ENCODE measurements at places on chromosomes 16 and 17.

GRCh38 chr17:14014657-14015056, 54.6 kb upstream of the COX10 start:
- no peaks in the 10 kb centered on the region for H3K36me3 ChIP-seq
- no peak for DNase-seq
- H3K27me3 ChIP-seq: no peaks in the 10 kb centered on the region
- no peak overlapping the region for H3K27ac ChIP-seq
- H3K4me3 ChIP-seq: no peak overlapping the region

GRCh38 chr17:12040478-12040877, 19.8 kb downstream of the MAP2K4 start:
- no peaks in the 10 kb centered on the region for H3K27me3 ChIP-seq
- H3K36me3 ChIP-seq: no peaks in the 10 kb centered on the region
- H3K4me1 ChIP-seq: no peaks in the 10 kb centered on the region
- H3K4me3 ChIP-seq: no peak overlapping the region
- no peak overlapping the region for H3K27ac ChIP-seq

GRCh38 chr16:76577003-76577402, 299.8 kb downstream of the CNTNAP4 start:
- no peak overlapping the region for H3K27ac ChIP-seq
- no peak for DNase-seq
- H3K36me3 ChIP-seq: no peaks in the 10 kb centered on the region
- H3K4me1 ChIP-seq: no peaks in the 10 kb centered on the region
- no peak overlapping the region for H3K4me3 ChIP-seq

- H3K36me3 ChIP-seq: no peaks in the 10 kb centered on the region
- H3K27me3 ChIP-seq: no peaks in the 10 kb centered on the region
- no peak overlapping the region for H3K4me3 ChIP-seq
Observed at GRCh38 chr17:61457226-61457983, 5.2 kb downstream of the TBX4 start.

GRCh38 chr16:8867216-8867931, 1.4 kb downstream of the CARHSP1 start:
- peaks cover 21% of the 10 kb centered on the region for H3K4me1 ChIP-seq
- H3K27me3 ChIP-seq: no peaks in the 10 kb centered on the region
- H3K4me3 ChIP-seq: peak overlapping the region; percentile 81
- peak overlapping the region; percentile 77 for H3K27ac ChIP-seq
- DNase-seq: peak; percentile 79

DNA sequence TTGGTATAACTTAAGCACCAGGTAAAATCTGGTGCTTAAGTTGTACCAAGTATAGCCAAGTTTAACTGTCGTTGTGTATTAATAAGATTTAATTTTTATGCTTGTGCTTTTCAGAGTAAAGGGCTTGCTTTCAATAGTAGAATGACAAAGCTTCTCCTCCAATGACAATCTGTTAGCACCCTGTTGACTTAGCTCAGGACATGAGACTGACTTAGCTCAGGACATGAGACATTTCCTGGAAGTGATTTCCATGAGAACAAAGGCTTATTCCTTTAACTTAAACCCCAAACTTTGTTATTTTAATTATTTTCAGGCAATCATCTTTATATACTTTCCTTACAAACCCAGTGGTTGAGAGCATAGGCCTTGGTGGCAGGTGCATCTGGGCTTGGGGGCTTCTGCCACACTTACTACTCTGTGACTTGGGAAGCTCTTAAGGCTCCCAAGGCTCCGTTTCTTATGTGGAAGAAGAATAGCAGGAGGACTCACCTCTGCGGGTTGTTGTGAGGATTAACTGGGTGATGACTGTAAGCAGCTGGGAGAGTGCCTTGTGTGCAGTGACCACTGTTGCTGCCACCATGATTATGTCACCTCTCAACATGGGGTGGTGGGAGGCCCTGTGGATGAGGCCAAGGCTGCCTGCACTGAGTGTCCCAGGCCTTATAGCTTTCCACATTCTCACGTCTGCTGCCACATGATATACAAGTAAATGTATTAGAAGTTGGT, 59.4 kb upstream of the CMIP start:
- no peak for DNase-seq
- no peaks in the 10 kb centered on the region for H3K36me3 ChIP-seq
- no peak overlapping the region for H3K4me3 ChIP-seq
- peaks cover 10% of the 10 kb centered on the region for H3K4me1 ChIP-seq

GRCh38 chr17:55440391-55440790, 18.8 kb upstream of the MMD start:
- H3K36me3 ChIP-seq: no peaks in the 10 kb centered on the region
- no peak overlapping the region for H3K27ac ChIP-seq
- H3K4me1 ChIP-seq: no peaks in the 10 kb centered on the region
- H3K27me3 ChIP-seq: no peaks in the 10 kb centered on the region
- no peak for DNase-seq
- no peak overlapping the region for H3K4me3 ChIP-seq

GRCh38 chr17:80833952-80834892, 157.4 kb upstream of the CHMP6 start:
- H3K36me3 ChIP-seq: no peaks in the 10 kb centered on the region
- peak; percentile 71 for DNase-seq
- peaks cover 5% of the 10 kb centered on the region for H3K4me1 ChIP-seq
- no peaks in the 10 kb centered on the region for H3K27me3 ChIP-seq
- peak overlapping the region; percentile 11 for H3K4me3 ChIP-seq
- H3K27ac ChIP-seq: peak overlapping the region; percentile 85

GRCh38 chr17:73231395-73231794, 30.3 kb downstream of the CPSF4L start:
- H3K27ac ChIP-seq: no peak overlapping the region
- peak; percentile 35 for DNase-seq
- H3K36me3 ChIP-seq: no peaks in the 10 kb centered on the region

DNA sequence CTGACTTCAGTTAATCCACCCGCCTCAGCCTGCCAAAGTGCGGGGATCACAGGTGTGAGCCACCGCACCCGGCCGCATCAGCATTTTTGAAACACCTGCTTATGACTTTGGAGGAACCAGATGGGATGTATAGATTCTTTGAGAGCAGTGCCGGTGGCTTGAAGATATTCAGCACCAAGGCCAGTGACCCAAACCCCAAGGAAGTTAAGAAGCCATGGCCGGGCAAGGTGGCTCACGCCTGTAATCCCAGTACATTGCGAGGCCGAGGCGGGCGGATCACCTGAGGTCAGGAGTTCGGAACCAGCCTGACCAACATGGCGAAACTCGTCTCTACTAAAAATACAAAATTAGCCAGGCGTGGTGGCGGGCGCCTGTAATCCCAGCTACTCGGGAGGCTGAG, 43.9 kb downstream of the TRARG1 start:
- DNase-seq: no peak
- no peaks in the 10 kb centered on the region for H3K4me1 ChIP-seq
- no peaks in the 10 kb centered on the region for H3K36me3 ChIP-seq
- no peak overlapping the region for H3K27ac ChIP-seq
- no peaks in the 10 kb centered on the region for H3K27me3 ChIP-seq

GRCh38 chr16:50747207-50747956, 5.5 kb downstream of the CYLD start:
- peaks cover 1% of the 10 kb centered on the region for H3K4me1 ChIP-seq
- H3K27me3 ChIP-seq: no peaks in the 10 kb centered on the region
- no peak for DNase-seq
- no peak overlapping the region for H3K27ac ChIP-seq
- no peaks in the 10 kb centered on the region for H3K36me3 ChIP-seq

GRCh38 chr16:58511933-58512815, 3.1 kb upstream of the SETD6 start:
- peaks cover 3% of the 10 kb centered on the region for H3K4me1 ChIP-seq
- no peaks in the 10 kb centered on the region for H3K36me3 ChIP-seq
- H3K27me3 ChIP-seq: no peaks in the 10 kb centered on the region
- H3K4me3 ChIP-seq: no peak overlapping the region
- H3K27ac ChIP-seq: no peak overlapping the region

DNA sequence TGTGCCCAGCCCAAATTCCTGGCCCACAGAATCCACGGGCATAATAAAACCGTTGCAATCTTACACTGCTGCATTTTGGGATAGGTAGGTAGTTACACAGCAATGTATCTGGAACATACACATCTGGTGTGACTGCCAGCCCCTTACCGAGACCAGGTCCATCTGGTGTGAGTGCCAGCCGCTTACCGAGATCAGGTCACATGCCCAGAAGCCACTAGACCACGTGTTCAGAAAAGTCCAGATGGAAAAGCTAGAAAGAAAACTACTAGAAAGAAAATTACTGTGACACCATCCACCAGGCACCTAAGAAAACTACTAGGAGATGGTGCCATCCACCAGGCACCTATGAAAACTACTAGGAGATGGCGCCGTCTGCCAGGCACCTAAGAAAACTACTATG, 19.4 kb downstream of the PIK3R5 start:
- H3K4me3 ChIP-seq: no peak overlapping the region
- H3K36me3 ChIP-seq: no peaks in the 10 kb centered on the region
- H3K4me1 ChIP-seq: no peaks in the 10 kb centered on the region
- H3K27ac ChIP-seq: no peak overlapping the region
- H3K27me3 ChIP-seq: no peaks in the 10 kb centered on the region

GRCh38 chr17:45846646-45847045, 2.0 kb downstream of the SPPL2C start:
- no peak overlapping the region for H3K4me3 ChIP-seq
- H3K27me3 ChIP-seq: no peaks in the 10 kb centered on the region
- no peak overlapping the region for H3K27ac ChIP-seq
- DNase-seq: no peak

DNA sequence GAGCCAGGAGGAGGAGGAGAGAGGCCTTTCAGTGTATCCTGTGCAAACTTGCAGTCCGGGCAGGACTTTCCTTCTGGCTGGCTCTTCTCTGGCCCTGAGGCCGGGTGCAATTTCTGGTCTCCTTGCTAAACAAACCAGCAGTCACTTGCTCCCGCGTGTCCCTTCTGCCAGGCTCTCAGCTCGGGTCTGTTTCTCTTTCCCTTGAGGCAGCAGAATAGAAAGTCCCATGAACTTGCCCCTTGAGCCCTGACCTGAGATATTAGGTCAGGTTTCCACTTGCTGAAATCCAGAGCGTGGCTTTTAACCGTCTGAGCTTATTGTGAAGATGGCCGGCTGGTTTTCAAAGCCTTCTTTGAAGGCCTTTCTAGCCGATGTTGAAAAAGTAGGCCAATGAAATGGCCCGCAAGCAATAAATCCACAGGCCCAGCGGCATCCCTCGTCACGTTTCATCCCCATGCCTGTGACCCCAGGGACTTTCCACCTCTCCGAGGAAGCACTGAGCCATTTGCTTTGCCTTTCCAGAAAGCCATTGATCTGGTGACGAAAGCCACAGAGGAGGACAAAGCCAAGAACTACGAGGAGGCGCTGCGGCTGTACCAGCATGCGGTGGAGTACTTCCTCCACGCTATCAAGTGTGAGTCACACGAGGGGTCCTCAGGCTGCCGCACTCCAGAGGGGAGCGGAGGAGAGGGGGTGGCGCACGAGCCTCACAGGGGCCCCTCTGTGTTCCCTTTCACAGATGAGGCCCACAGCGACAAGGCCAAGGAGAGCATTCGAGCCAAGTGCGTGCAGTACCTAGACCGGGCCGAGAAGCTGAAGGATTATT, 4.5 kb downstream of the VPS4A start:
- no peak for DNase-seq
- no peak overlapping the region for H3K4me3 ChIP-seq
- H3K27me3 ChIP-seq: no peaks in the 10 kb centered on the region
- H3K4me1 ChIP-seq: peaks cover 2% of the 10 kb centered on the region
- no peak overlapping the region for H3K27ac ChIP-seq

DNA sequence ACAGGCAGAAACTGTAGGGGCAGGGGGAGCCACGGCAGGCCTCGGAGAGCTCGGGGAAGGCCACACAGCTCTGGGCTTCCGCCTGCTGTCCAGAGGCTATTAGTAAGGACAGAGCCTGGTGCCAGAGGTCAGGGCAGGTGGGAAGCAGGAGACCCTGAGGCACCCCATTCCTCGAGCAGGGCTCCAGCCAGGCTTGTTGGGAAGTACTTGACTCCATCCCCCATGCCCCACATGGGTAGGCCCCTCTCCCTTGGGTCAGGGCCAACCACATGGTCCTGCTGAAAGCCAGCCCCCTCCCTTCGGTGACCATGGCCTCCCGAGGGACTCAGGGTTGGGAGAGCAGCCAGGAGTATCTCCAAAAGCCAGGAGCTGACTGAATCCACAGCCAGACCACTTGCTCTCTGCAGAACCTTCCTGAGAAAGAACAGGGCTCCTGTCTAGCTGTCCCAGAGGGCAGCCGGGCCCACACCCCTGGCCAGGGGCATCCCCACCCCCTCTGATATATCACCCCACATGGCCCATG, 17.4 kb upstream of the MPRIP start:
- no peaks in the 10 kb centered on the region for H3K27me3 ChIP-seq
- H3K4me1 ChIP-seq: no peaks in the 10 kb centered on the region
- H3K36me3 ChIP-seq: no peaks in the 10 kb centered on the region
- DNase-seq: peak; percentile 26
- no peak overlapping the region for H3K4me3 ChIP-seq
- no peak overlapping the region for H3K27ac ChIP-seq

DNA sequence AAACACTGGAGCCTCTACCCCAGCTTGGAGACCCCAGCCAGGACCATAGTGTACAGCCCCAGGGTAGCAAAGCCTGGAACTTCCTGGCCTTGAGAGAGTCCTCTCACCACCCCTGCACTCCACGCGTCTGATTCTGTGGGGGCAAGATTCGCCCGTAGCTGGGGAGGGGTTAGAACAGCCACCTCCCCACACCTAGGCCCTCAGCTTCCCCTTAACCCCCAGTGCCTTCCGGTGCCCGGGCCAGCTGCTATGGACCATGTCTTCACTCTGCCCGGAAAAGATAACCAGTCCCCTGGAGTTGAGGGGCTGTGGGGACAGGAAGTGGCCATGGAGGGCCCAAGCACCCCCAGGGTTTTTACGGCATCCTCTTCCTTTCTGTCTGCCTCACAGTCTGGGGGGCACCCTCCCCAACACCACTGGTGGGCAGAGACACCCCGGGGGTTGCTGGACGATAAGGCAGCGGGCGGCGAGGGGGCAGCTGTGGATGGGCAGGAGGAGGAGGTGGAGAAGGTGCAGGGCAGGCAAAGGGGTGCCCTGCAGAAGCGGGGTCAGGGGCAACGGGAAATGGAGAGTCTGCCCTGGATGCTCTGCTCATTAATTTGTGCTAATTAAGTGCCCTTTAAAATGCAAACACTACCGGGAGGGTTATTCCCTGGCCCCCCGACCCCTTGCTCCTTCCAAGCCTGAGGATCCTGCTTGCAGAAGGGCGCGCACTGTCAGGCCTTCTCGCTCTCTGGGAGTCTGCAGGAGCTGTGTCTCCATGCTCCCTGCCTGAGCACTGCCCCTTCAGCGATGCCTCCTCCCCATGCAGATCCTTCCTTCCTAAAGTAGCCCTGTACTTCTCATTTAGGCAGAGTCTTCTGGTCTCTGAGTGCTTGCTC, 2.4 kb downstream of the PRSS27 start:
- H3K36me3 ChIP-seq: no peaks in the 10 kb centered on the region
- H3K4me1 ChIP-seq: peaks cover 1% of the 10 kb centered on the region
- DNase-seq: no peak
- H3K27ac ChIP-seq: no peak overlapping the region

GRCh38 chr17:30341703-30342249, 7.9 kb upstream of the TMIGD1 start:
- H3K4me1 ChIP-seq: peaks cover 2% of the 10 kb centered on the region
- no peak overlapping the region for H3K27ac ChIP-seq
- no peak overlapping the region for H3K4me3 ChIP-seq

DNA sequence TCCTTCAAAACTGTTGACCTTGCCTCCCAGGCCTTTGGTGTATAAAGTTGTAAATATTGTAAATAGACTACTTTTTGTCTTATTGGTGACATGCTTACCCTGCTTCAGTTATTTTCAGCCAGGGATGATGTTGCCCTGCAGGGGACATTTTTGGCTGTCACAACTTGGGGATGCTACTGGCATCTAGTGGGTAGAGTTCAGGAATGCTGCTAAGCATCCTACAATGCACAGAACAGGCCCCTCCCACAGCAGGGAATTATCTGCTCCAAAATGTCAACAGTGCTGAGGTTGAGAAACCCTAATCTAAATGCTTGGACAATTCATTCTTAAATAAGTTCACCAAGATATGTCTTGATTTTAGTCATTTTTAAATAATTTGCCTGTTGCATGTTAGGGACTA, 459.8 kb downstream of the PMP22 start:
- H3K27me3 ChIP-seq: no peaks in the 10 kb centered on the region
- no peak overlapping the region for H3K4me3 ChIP-seq
- no peaks in the 10 kb centered on the region for H3K4me1 ChIP-seq
- no peaks in the 10 kb centered on the region for H3K36me3 ChIP-seq
